Adrenal gland (tissue), 19 donors: ENCODE measurements at places on chromosomes 4 and X. TPM values are rescaled to one million over a fixed set of nuclear protein-coding genes. Genes with fewer than 3 reads are reported as not detected.

Gene REELD1
- total RNA-seq: 0.33 TPM

Gene ADRA2C
- total RNA-seq: 1.1 TPM

Gene SSX4
- total RNA-seq: not detected

Gene USP17L10
- not detected for total RNA-seq

Gene ATP2B3
- 1.1 TPM for total RNA-seq

Gene SH2D1A
- total RNA-seq: not detected

GRCh38 chr4:70225824-70226223, at the start of gene FDCSP:
Gene FDCSP (plus strand): TSS chr4:70226124. CDS start chr4:70231195, 5,071 bp downstream.
- no peaks in the 10 kb centered on the region for H3K27me3 ChIP-seq
- no peak for DNase-seq
- H3K27ac ChIP-seq: no peak within 1 kb of the TSS

GRCh38 chr4:73844345-73844744, 7.9 kb downstream of the CXCL6 start:
- H3K4me1 ChIP-seq: no peaks in the 10 kb centered on the region
- DNase-seq: no peak
- peaks cover 6% of the 10 kb centered on the region for H3K27me3 ChIP-seq
- no peak overlapping the region for H3K27ac ChIP-seq
- H3K4me3 ChIP-seq: no peak overlapping the region

DNA sequence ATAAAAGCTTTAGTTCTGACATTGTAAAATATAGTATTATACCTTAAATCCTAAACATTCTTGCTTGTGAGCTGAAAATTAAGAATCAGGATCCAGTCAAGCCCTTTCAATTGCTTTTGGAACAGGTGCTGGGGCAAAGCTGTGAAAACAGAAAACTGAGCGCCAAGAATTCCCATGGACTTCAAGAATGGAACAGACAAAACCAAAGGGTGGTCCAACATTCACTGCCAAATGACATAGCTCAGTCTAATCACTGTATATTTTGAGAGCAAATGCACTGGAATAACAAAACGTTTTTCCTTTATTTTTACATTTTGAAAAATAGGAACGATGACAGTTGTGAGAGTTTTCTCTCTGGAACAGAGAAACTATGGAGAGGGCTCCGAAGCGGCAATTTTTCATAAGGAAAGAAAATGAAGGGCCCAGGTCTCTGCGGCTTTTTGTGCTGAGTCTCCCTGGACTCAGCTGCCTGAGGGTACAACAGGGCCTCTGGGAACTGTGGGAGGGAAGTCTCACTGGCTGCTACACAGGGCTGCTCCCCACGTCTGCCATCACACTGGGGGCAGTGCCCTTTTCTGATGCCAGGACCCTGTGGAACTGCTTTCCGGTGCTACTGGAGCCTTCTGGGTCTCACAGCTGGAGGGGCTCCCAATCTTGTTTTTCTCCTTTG, 56.0 kb upstream of the BMPR1B start:
- no peak overlapping the region for H3K27ac ChIP-seq
- no peak overlapping the region for H3K4me3 ChIP-seq
- H3K27me3 ChIP-seq: no peaks in the 10 kb centered on the region

GRCh38 chrX:110310896-110311295, 7.0 kb downstream of the AMMECR1 start:
- no peak overlapping the region for H3K27ac ChIP-seq
- no peak for DNase-seq
- H3K27me3 ChIP-seq: no peaks in the 10 kb centered on the region
- H3K4me3 ChIP-seq: no peak overlapping the region
- no peaks in the 10 kb centered on the region for H3K4me1 ChIP-seq

GRCh38 chrX:48818866-48819265, 7.4 kb upstream of the ERAS start:
- H3K4me3 ChIP-seq: no peak overlapping the region
- no peaks in the 10 kb centered on the region for H3K27me3 ChIP-seq
- DNase-seq: no peak
- H3K36me3 ChIP-seq: no peaks in the 10 kb centered on the region

DNA sequence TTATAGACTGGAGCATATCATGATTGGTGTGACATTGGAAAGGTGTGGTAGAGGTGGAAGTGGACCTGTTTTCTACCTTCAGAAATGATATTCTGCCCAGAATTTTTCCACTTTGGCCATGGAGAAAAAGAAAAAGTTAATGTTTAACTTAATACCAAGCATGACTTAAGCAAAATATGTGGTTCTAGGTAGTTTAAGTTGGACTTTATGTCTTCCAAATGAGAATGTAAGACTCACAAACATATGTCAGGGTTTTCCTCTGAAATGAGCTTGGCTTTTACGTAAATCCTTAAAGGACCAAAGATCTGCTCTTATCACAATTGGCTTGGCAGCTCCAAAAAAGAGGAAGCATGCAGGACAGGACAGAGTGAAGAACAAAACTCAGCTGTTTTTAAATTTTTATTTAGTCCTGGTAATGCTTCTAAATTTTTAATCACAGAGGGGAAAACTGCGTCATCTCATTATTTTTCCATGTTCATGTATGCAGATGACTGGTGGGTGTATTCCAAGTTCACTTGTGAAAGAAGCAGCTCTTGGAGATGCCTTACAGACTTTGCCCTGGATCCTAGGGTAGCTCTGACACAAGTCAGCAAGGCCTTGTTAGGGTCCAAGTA, 98.2 kb downstream of the ANK2 start:
- no peak for DNase-seq
- no peak overlapping the region for H3K4me3 ChIP-seq
- H3K36me3 ChIP-seq: no peaks in the 10 kb centered on the region
- H3K27me3 ChIP-seq: no peaks in the 10 kb centered on the region
- peak overlapping the region; percentile 75 for H3K27ac ChIP-seq
- H3K4me1 ChIP-seq: peaks cover 15% of the 10 kb centered on the region

DNA sequence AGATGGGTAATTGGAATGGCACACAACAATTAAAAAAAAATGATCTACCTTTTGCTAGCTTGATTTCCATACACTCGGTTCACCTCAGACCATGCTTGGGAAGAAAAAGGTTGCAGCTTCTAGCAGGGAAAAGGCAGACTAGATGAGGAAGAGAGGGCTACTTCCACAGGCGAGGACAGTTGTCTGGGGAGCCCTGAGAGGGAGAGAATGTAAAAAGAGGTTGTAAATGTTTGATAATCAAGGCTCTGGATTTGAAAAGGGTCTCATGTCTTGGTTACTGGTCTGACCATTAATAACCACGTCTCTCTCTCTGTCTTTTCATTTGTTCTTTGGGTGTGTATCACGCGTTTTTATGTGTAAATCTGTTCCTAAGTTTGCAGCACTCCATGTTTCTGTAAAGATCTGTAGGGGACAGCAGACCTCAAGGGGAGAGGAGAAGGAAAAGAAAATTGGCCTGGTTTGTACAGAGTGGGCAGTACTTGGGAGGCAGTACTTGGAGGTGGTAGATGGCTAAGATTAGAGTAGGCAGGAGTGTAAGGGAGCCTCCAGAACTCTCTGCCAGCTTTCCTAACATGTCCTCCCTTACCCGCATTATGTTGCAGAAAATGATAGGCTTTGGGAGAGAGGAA, 750 bp downstream of the ARMCX5 start:
- peak overlapping the region; percentile 60 for H3K4me3 ChIP-seq
- peak overlapping the region; percentile 79 for H3K27ac ChIP-seq
- H3K36me3 ChIP-seq: no peaks in the 10 kb centered on the region
- no peak for DNase-seq
- no peaks in the 10 kb centered on the region for H3K4me1 ChIP-seq

- no peaks in the 10 kb centered on the region for H3K36me3 ChIP-seq
- no peak overlapping the region for H3K4me3 ChIP-seq
- no peaks in the 10 kb centered on the region for H3K27me3 ChIP-seq
- H3K27ac ChIP-seq: no peak overlapping the region
- peaks cover 7% of the 10 kb centered on the region for H3K4me1 ChIP-seq
- DNase-seq: no peak
Observed at GRCh38 chrX:12984603-12985319, 9.9 kb downstream of the TMSB4X start.

GRCh38 chr4:53365121-53365485, 758 bp downstream of the SCFD2 start:
- no peaks in the 10 kb centered on the region for H3K36me3 ChIP-seq
- H3K4me1 ChIP-seq: peaks cover 11% of the 10 kb centered on the region
- no peak for DNase-seq
- H3K27me3 ChIP-seq: no peaks in the 10 kb centered on the region
- H3K27ac ChIP-seq: no peak overlapping the region
- H3K4me3 ChIP-seq: peak overlapping the region; percentile 76

DNA sequence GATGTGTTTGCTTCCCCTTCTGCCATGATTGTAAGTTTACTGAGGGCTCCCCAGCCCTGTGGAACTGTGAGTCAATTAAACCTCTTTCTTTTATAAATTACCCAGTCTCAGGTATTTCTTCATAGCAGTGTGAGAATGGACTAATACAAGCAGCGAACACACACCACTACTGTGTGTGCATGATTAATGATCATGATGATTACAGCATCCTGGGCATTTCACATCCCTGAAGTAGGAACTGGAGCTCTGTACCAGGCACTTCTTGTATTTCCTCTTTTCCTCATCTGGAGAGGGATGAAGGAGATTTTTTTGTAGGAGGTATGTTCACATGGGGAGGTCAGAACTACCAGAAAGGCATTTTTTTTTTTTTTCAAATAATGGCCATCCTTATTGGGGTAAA, 60.8 kb downstream of the PPM1K start:
- H3K36me3 ChIP-seq: no peaks in the 10 kb centered on the region
- H3K4me3 ChIP-seq: no peak overlapping the region
- no peaks in the 10 kb centered on the region for H3K4me1 ChIP-seq
- H3K27me3 ChIP-seq: no peaks in the 10 kb centered on the region
- DNase-seq: no peak
- H3K27ac ChIP-seq: no peak overlapping the region

DNA sequence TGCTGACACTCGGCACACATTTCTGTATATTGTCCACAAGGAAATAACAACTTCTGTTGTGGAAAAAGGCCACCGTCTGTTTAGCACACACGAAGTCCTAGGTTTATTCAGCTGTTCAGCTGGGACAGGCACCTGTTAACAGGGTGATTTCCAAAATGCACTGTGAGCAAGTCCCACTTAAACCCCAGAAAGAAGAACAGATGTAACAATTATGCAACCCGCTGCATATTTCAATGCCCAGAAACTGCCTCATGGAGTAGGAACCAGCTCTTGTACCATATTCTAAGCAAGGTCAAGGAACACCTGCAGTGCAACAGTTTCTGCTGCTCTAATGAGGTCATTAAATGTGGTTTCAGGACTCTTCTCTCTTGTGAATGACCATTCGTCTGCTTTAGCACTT, 77.1 kb downstream of the GEMIN8 start:
- no peak overlapping the region for H3K27ac ChIP-seq
- no peak for DNase-seq
- no peaks in the 10 kb centered on the region for H3K4me1 ChIP-seq
- H3K36me3 ChIP-seq: no peaks in the 10 kb centered on the region

DNA sequence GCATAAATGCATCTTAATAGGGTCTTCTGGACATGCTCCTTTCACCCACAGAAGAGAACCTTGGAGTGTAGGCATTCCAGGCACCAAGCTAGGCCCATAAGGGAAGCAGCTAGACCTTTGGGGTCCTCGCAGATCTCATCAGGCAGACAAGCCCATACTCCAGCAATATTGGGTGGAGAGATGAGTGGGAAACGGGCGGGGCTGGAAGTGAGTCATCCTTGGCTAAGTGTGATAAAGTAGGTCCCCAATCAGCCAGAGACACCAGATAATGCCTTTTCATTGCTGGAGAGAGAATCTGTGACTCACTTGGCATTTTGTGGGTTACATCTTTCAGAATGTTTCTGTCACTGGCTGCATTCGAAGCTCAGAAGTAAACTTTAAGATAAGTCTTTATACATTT, 133.3 kb upstream of the MBNL3 start:
- H3K4me1 ChIP-seq: no peaks in the 10 kb centered on the region
- no peak overlapping the region for H3K4me3 ChIP-seq
- no peaks in the 10 kb centered on the region for H3K36me3 ChIP-seq
- no peak overlapping the region for H3K27ac ChIP-seq

GRCh38 chrX:144335402-144335801, 451.5 kb downstream of the UBE2NL start:
- no peak for DNase-seq
- H3K4me1 ChIP-seq: no peaks in the 10 kb centered on the region
- H3K27me3 ChIP-seq: no peaks in the 10 kb centered on the region
- H3K27ac ChIP-seq: no peak overlapping the region
- no peak overlapping the region for H3K4me3 ChIP-seq

- no peaks in the 10 kb centered on the region for H3K4me1 ChIP-seq
- H3K36me3 ChIP-seq: no peaks in the 10 kb centered on the region
- H3K27me3 ChIP-seq: no peaks in the 10 kb centered on the region
- DNase-seq: no peak
- H3K27ac ChIP-seq: no peak overlapping the region
- H3K4me3 ChIP-seq: no peak overlapping the region
Observed at GRCh38 chr4:100843910-100844309, 326.1 kb upstream of the EMCN start.

DNA sequence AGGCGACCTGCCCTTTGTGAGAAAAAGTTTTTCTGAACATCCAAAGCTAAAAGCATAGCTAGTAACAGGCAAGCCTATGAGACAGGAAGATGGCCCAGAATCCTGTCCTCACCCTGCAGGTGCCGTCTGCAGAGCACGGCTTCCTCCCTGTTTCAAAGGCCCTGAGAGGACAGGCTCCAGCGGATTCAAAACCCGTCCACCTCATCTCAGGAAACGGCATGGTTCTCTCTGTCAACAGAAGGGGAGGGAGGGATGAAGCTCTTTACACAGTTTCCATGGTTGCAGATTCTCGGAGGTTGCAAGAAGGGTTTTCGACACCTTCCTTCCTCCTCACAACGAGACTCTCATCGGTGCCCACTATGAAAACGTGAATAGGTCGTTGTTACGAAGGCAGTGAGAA, 8.3 kb downstream of the PPP2R3B start:
- no peak overlapping the region for H3K4me3 ChIP-seq
- no peak overlapping the region for H3K27ac ChIP-seq
- peaks cover 11% of the 10 kb centered on the region for H3K27me3 ChIP-seq
- no peak for DNase-seq

DNA sequence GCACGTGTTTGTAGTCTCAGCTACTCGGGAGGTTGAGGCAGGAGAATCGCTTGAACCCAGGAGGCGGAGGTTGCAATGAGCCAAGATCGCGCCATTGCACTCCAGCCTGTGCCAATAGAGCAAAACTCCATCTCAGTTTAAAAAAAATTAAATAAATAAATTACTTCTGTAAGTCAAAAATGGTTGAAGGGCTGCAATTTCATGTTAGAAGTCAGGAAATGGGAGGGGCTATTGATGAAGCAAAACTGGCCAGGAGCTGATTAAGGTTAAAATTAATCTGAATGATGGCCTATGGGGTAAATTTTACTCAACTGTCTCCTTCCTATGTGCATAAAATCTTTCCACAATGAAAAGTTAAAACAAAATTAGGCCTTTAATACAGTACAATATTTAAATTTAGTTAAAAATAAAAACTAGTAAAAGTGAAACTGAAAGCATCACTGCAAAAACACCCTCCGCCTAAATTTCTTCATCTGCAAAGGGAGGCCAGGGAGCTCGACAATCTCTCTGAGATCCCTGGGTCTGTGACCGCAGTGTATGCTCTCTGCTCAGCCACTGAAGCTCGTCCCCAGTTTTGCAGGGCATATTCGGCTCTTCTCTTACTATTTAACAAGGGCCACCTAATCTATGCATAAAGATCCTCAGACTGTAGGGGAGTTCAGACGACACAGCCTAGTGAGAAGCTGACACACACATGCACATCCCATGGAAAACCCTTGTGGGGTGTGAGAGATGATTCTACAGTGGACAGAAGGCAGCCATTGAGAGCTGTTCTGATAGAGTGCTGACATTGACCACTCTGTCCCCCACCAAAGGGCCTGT, 57.2 kb downstream of the IRF2 start:
- no peak for DNase-seq
- H3K27ac ChIP-seq: peak overlapping the region; percentile 87
- peaks cover 43% of the 10 kb centered on the region for H3K4me1 ChIP-seq

- no peaks in the 10 kb centered on the region for H3K4me1 ChIP-seq
- no peak for DNase-seq
- no peaks in the 10 kb centered on the region for H3K27me3 ChIP-seq
- no peak overlapping the region for H3K4me3 ChIP-seq
- H3K27ac ChIP-seq: no peak overlapping the region
Observed at GRCh38 chr4:80438016-80438415, 102.5 kb downstream of the CFAP299 start.
